Regular cardiac myocyte (primary cell): ENCODE measurements at places on chromosomes 2 and 18. TPM values are rescaled to one million over a fixed set of nuclear protein-coding genes. Genes with fewer than 3 reads are reported as not detected.

Gene ANXA4
- total RNA-seq = 43.1 and 74.6 TPM in 2 replicates

Gene TUBB8B
- total RNA-seq = not detected in 2 replicates

Gene TNFAIP6
- total RNA-seq = 34.5 and 69.3 TPM in 2 replicates

Gene VAMP8
- 2.5 and 6.7 TPM in 2 replicates for total RNA-seq

Gene MLPH
- total RNA-seq = 7.6 and 24.7 TPM in 2 replicates

Gene AGFG1
- 65.7 and 67.7 TPM in 2 replicates for total RNA-seq

Gene ELAC1
- total RNA-seq = 2.5 and 7.9 TPM in 2 replicates

Gene TAF1B
- total RNA-seq = 18.3 and 30.3 TPM in 2 replicates
